Natural killer cell (primary cell): ENCODE measurements at places on chromosomes 4 and X.

- no peak for DNase-seq
Observed at GRCh38 chrX:20951016-20951810, 423.0 kb upstream of the CNKSR2 start.

DNA sequence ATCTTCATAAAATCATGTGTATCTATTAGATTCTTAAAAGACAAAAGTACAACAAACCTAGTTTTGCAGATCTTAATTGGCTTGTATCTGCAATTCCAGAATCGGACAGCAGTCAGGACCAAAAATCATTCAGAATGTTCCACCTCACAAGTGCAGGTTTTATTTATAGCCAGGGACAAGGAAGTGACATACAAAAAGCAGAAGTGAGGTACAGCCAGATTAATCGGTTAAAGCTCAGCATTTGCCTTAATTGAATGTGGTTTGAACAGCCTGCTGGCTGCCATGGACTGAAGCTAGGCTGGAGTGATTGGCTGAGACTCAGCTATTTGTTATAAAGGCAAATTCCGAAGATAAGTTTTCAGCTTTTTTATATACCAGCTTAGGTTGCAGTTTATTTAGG, 932.6 kb downstream of the C4orf33 start:
- DNase-seq: no peak

GRCh38 chr4:36241771-36242170, 2.5 kb downstream of the ARAP2 start:
- DNase-seq: peak; percentile 76

DNA sequence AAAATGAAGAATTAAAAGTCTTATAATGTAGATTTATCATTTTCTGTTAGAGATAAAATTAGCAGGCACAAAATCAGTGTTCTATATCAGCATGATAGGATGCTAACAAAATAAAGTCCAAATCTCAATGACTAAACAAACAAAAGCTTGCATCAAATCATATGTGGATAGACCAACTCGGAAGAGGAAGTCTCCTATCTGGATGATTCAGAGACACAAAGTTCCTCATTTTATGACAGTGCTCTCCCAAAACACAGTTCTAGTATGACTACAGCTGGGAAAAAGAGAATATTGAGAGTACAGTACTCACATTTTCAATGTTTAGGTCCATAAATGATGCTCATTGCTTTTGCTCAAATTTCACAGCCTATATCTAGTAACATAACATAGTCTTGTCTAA, 376.1 kb upstream of the CTSO start:
- DNase-seq: no peak

DNA sequence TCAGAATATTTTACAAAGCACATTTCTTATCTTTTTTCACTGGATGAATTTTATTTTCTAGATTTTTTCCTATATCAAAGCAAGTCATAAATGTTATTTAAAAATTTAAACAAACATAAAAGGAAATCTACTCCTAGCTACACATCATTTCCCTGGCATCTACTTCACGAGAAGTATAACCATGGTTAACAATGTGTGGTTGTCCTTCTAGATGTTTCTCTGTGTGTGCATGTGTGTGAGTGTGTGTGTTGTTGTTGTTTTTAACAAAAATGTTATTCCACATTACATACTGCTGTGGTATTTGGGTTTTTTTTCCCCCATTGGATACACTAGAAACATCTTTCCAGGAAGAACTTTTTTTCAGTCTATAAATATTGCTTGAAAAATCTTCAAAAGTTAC, 103.1 kb downstream of the CHIC2 start:
- DNase-seq: no peak

DNA sequence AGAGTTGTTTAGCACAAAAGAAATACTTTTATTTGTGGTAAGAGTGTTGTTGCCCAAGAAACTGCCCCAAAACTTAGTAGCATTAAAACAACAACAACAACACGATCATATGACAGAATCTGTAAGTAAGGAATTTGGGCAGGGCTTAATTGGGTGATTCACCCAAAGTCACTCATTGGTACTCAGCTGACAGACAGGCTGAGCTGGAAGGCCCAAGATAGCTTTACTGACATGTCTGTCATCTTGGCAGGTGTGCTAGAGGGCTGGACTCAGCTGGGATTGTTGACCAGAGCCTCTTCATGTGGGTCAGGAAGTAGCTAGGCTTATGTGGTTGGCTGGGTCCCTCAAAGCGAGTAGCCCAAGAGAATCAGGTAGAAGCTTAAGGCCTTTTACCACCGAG, 52.3 kb downstream of the KIAA0232 start:
- DNase-seq: no peak

- no peak for DNase-seq
Observed at GRCh38 chr4:46878641-46879040, 30.4 kb downstream of the COX7B2 start.

DNA sequence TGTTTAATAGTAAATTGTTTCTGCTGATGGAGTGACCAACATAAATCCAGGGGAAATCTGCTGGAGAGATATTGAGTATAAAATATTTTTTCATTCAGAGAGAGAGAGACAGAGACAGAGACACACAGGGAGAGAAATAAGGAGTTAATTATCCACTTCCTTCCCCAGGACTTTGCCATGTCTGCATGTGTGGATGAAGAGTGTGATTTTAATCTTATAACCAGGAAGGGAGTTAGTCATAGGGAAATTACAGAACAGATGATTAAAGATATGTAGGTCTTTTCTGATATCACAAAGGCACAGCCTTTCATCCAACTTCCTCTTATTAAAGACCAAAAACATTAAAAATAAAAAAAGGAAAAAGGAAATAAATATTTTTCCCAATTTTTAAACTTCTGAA, 526.3 kb downstream of the SPRY1 start:
- DNase-seq: no peak
